Kidney epithelial cell (primary cell): ENCODE measurements at places on chromosomes 6 and 20.

GRCh38 chr6:126664271-126664670, 324.4 kb downstream of the CENPW start:
- no peak for DNase-seq

- no peak for DNase-seq
Measured at GRCh38 chr20:10961651-10962288, 288.0 kb upstream of the JAG1 start.

- no peak for DNase-seq
Measured at GRCh38 chr6:3229566-3230178, 2.2 kb upstream of the TUBB2B start.

DNA sequence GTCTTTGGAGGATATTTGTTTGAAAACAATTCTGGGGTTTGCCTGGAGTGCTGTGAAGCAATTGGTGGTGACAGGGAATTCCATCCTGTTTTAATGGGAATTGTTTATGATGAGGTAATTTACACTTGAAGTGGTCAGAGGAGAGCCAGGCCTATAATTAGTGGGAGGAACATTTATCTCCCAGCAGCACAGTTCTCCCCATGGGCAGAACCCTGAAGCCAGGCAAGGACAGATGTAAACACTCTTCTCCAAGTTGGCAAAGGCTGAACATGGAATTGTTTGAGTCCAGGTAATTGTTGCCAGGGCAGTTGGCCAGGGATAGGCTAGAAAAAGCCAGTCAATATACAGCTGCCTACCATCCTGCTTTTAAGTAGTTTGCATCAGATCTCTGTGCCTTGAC, 789.7 kb downstream of the FRK start:
- no peak for DNase-seq

DNA sequence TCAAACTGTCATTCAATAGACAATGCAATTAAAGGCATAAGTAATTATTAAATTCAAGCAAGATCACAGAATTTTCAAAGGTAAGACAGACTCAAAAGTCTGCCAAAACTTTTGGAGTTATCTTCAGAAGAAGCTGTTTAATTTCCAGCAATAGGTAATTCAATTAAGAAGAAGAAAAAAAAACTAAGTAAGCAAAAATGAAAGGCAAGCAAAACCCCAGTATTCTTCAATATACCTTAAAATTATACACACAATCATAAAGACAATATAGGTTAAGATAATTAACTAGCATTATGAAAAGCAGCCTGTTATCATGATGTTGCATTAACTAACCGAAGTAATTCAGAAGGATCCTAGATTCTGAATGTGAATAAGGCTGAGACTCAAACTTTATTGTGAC, 3.5 kb downstream of the LATS1 start:
- no peak for DNase-seq

DNA sequence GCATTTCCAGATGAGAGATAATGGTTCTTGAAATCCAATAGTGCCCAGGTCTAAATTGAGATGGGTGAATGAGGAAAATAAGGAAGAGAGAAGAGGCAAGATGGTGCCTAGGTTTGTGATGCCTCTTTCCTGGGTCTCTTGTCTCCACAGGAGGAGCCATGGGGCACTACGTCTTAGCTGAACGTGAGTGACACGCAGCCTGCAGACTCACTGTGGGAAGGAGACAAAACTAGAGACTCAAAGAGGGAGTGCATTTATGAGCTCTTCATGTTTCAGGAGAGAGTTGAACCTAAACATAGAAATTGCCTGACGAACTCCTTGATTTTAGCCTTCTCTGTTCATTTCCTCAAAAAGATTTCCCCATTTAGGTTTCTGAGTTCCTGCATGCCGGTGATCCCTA, 6.8 kb downstream of the HFE start:
- no peak for DNase-seq

- DNase-seq, result no peak
Measured at GRCh38 chr6:144335914-144336313, 50.8 kb downstream of the UTRN start.

GRCh38 chr6:52059821-52060220, 27.6 kb downstream of the PKHD1 start:
- DNase-seq, result peak; percentile 74

DNA sequence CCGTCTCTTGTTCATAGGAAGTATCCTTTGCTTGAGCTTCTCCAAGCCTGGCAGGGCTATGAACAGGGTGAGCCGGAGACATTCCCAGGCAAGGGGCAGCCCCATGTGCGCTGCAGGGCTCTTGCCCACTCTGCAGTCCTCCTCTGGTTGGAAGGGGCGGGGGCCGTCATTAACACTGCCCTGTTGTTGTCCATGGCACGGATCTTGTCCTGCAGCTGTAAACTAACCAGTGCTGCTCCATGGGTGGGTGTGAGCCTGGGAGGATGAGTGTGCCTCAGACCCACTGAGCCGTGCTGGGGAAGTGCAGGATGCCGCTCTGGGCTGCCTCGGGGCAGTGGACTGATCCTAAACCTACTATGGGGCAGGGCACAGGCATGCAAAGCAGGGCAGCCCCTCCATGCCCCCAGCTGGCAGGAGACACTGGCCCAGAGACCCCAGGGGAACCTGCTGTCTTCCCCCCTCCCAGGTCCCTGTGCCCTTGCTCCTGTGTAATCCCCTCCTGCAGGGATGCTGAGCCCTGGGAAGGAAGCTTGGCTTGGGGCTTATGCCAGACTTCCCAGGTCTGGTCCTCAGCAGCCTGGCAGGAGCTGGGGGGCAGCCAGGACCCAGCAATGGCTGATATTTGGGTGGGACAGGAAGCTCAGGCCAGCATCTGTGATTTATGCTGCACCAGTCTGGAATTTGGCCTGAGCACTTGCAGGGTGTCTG, 8.5 kb downstream of the EBF4 start:
- no peak for DNase-seq

GRCh38 chr20:58713801-58714339, 21.3 kb downstream of the NPEPL1 start:
- DNase-seq, result no peak

GRCh38 chr20:48489046-48489463, 338.7 kb downstream of the PREX1 start:
- no peak for DNase-seq

- peak; percentile 10 for DNase-seq
Measured at GRCh38 chr6:152863618-152864326, 113.2 kb downstream of the VIP start.

- no peak for DNase-seq
Measured at GRCh38 chr6:150866147-150866990, 867 bp downstream of the MTHFD1L start.

DNA sequence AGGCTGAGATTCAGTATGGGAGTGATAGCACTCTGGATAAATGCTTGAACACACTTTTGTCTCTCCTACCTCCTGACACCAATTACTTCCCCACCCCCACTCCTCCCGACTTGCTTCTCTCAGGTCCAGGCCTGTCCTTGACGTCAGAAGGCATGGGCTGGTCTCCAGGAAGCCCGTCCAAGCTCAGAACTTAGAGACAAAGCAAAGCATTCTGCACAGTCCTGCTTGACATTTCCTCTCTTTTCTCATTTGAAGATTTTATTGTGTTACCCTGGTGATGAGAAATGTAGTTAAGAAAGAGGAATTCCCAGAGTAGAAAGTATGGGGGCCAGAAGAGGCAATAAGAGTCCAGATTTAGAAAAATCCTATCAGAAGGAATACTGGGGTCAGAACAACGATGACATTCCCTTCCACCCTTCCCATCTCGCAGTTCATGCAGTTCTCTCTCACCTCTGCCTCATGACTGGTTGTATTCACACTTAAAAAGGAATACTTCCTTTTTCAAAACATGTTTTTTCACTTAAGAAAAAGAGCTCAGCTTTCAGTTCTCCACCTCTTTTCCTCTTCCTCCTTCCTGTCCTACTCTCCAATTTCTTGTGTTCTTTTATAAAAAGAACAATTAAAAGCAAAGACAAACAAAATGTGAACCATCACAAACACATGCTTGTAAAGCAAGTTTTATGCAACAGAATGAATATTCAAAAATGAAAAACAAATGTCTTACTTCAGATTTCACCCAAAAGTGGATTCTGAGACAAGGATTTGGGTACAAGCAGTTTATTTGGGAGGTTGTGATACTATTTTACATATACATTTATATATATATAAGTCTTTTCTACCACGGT, 18.5 kb upstream of the FAM184A start:
- no peak for DNase-seq

GRCh38 chr6:38959138-38959537, 89.4 kb upstream of the GLP1R start:
- no peak for DNase-seq

GRCh38 chr20:45685896-45686295, 15.9 kb upstream of the WFDC11 start:
- DNase-seq, result no peak

- DNase-seq, result no peak
Measured at GRCh38 chr6:78580923-78581322, 286.4 kb upstream of the IRAK1BP1 start.

- no peak for DNase-seq
Measured at GRCh38 chr20:53061192-53062108, 89.3 kb downstream of the TSHZ2 start.

DNA sequence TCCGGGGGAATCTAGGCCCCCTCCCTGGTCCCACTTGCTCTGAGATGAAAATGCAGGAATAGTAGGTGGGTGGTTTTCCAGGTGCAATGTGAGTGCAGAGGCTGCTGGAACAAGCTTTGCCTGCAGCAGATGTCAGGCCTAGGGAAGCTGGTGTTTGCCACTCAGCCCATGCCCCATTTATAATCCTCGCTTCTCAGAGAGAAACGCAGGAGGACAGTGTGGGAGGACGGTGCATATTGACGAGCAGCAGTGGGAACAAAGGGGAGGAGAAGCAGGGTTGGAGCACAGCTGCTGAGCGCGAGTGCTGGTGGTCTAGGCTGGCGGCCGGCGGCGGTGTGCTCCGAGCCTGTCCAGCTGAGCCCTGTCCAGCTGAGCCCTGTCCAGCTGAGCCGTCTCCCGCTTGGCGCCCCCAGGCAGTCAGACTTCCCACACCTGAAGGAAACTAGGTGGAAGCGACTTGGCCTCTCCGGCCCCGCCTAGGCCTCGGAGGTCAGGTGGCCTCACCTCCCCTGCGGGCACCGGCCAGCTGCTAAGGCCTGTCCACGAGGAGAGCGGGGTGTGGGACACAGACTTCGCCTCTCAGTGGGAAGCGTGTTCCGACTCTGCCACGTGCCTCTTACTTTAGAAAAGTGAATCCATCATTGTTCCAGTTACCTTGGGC, 49.7 kb upstream of the FRMD1 start:
- no peak for DNase-seq

DNA sequence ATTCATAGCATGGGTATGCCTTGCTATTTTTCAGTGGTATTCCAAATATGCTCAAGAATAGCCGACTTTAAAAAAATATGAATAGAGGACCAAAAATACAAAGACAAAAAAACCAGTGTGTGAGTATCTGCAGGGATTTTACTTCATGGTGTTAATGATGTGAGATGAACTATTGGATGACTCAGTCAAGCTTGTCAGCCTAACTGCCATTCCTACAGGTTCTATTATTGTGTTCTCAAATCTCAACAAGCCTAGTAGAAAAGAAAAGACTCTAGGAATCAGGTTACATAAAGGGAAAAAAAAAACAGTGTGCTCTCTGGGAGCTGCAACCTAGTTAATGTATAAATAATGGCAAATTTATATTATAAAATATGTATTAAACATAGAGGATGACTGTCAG, 588.4 kb upstream of the BTBD3 start:
- DNase-seq, result no peak

- no peak for DNase-seq
Measured at GRCh38 chr6:43367245-43367984, 2.0 kb downstream of the ZNF318 start.

- DNase-seq, result peak; percentile 34
Measured at GRCh38 chr6:81769824-81770223, 17.3 kb upstream of the TENT5A start.

GRCh38 chr20:1437235-1437904, 29.3 kb downstream of the NSFL1C start:
- DNase-seq, result peak; percentile 26

DNA sequence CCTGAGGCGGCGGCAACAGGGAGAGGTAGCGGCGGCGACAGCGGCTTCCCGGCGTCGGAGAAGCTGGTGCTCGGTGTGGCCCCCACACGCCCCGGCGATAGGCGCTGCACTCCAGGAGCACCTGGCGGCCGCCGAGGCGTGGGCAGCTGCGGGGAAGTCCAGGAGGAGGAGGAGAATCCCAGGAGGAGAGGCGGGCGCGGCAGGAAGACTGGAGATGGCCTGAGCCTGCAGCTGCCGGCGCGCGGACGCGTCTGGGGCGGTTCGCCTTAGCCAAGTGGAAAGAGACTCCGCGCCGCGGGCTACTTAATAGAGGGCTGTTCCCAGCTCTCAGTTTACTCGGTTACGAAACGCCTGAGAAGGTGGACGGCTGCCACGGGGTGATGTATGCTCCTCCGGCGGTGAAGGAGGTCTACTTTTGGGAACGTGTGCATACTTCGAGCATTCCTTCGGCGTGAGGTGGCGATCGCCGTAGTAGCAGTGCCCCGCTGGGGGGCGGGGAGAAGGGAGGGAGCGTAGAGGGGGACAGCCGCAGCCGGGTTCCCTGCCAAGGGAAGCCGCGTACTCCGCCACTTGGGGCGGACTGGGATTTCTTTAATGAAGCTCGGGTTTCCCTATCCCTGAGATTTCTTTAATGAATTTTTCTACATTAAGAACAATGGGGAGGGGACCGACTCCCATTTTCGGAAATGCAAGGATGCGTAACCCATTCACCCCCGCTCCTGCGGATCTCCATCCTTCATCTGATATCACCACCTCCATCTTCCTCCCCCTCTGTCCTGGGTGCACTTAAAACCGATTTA, at the start of gene COL12A1:
Gene COL12A1 (minus strand): TSS at position 278 of the 800 bp plus-strand sequence. CDS start 3,261 bp downstream, outside the sequence.
- DNase-seq, result peak; percentile 85

GRCh38 chr6:7311176-7311575, 1.8 kb downstream of the SSR1 start:
- DNase-seq, result no peak

GRCh38 chr6:27209659-27210269, 37.7 kb upstream of the PRSS16 start:
- no peak for DNase-seq

DNA sequence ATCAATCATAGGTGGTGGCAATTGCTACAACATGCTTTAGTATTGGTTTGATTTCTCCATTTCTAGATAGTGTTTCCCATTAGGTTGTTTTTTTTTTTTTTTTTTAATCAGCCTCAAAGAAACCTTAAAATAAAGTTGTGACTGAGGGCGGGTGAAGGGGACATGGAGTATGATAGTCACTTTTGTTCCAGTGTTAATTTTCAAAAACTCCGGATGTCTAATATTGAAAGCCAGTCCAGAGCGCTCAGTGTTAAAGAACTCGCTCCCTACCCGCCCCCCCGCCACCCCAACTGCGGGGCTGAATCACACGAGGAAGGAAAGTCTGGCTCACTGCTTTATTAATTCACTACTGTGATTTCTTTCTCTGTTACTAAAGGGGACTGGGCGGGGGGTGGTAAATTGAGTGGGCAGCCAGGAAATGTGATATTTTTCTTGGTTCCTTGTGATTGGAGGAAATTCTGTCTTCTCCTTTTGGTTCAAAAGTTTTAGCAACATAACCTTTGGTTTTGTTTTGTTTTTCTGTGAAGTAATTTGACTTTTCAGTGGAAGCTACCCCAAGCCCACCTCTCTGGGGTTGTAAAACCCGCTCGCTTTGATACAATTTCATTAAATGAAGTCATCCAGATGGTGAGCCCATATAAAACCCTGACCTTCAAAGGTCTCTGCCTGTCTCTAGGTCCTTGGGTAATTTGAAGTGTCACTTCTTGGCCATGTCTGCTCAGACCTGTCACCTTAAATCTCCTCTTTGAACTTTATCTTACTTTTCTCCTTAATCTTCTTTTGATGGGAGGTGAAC, 38.0 kb downstream of the TNFAIP3 start:
- no peak for DNase-seq
